ENCODE measurements at places on chromosomes 16 and 17. TPM values are rescaled to one million over a fixed set of nuclear protein-coding genes. Genes with fewer than 3 reads are reported as not detected.

- H3K27ac ChIP-seq, result peak overlapping the region; percentile 76
- H3K27me3 ChIP-seq, result no peaks in the 10 kb centered on the region
- H3K4me3 ChIP-seq, result peak overlapping the region; percentile 45
- peaks cover 56% of the 10 kb centered on the region for H3K36me3 ChIP-seq
Observed at GRCh38 chr17:66349521-66350254, 47.3 kb downstream of the PRKCA start.

- no peak for DNase-seq
- H3K27me3 ChIP-seq, result peaks cover 3% of the 10 kb centered on the region
- H3K27ac ChIP-seq, result no peak overlapping the region
- no peaks in the 10 kb centered on the region for H3K4me1 ChIP-seq
- H3K36me3 ChIP-seq, result no peaks in the 10 kb centered on the region
Observed at GRCh38 chr17:79953335-79953734, 82.3 kb downstream of the TBC1D16 start.

- peaks cover 4% of the 10 kb centered on the region for H3K36me3 ChIP-seq
- H3K27me3 ChIP-seq, result peaks cover 2% of the 10 kb centered on the region
- DNase-seq, result no peak
- H3K27ac ChIP-seq, result no peak overlapping the region
- peak overlapping the region; percentile 70 for H3K4me3 ChIP-seq
Observed at GRCh38 chr16:14286368-14287230, 215.5 kb downstream of the MRTFB start.

DNA sequence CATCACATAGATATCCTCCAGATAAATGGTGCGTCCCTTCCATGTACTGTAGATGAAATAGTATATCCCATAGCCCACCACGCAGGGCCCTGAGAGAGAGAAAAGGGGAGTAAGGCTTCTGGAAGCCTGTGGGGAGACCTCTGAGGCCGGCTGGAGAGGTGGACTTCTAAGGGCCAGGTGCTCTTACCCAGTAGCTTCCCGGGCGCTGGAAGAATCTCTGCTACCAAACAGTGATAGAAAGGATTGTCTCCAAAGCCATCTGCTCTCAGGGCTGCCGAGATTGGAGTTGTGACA lies 718 bp downstream of the SAT2 start:
- peaks cover 15% of the 10 kb centered on the region for H3K4me1 ChIP-seq
- H3K36me3 ChIP-seq, result peaks cover 6% of the 10 kb centered on the region
- H3K27ac ChIP-seq, result no peak overlapping the region
- H3K27me3 ChIP-seq, result no peaks in the 10 kb centered on the region
- peak overlapping the region; percentile 87 for H3K4me3 ChIP-seq

DNA sequence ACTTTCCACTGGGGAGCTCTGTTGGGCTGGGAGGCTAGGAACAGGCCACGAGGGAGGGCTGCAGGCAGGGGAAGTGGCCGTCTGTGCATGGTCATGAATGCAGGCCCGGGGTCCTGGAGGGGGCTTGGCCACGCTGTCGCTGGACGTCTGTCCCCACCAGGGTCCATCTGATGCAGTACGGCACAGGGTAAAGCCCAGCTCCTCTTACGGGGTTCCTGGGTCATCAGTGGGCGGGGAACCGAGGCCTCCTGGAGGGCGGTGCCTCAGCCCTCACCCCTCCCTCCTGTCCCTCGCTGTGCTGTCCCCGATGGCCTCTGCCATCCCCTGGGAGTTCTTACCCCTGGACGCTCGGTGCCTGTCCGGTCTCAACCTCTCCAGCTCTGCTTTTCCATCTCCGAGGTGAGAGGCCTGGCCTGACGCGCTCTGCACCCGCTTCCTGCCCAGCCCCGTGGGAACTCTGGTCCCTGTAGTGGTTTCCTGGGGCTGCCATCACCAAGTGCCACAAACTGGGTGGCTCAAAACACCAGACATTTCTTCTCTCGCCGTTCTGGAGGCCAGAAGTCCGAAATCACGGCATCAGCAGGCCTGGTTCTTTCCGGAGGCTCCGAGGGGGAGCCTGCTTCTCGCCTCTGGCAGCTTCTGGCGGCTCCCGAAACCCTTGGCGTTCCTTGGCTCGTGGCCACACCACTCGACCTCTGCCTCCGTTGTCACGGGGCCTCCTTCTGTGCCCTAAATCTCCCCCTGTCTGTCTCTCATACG lies 182.8 kb downstream of the SEC14L1 start:
- H3K4me3 ChIP-seq, result no peak overlapping the region
- H3K36me3 ChIP-seq, result no peaks in the 10 kb centered on the region
- H3K27me3 ChIP-seq, result no peaks in the 10 kb centered on the region
- peaks cover 42% of the 10 kb centered on the region for H3K4me1 ChIP-seq

DNA sequence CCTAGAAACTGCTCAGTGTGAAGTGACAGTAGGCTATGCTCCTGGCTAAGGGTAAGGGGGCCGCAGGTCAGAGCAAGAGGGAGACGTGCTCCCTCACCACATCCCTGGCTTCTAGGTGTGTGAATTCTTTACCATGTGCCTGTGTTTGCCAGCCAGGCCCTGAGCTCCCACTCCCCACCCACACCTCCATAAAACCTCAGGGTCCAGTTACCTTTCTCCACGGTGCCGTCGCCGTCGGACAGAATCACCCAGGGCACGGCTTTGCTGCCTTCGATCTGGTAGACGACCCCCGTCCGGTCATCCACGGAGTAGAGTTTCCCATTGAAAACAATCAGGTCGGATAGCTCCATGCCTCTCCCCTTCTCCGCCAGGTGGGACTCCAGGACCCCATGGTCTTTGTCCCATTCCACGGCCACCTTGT lies 12.8 kb downstream of the CANT1 start:
- H3K4me1 ChIP-seq, result no peaks in the 10 kb centered on the region
- peaks cover 65% of the 10 kb centered on the region for H3K36me3 ChIP-seq

DNA sequence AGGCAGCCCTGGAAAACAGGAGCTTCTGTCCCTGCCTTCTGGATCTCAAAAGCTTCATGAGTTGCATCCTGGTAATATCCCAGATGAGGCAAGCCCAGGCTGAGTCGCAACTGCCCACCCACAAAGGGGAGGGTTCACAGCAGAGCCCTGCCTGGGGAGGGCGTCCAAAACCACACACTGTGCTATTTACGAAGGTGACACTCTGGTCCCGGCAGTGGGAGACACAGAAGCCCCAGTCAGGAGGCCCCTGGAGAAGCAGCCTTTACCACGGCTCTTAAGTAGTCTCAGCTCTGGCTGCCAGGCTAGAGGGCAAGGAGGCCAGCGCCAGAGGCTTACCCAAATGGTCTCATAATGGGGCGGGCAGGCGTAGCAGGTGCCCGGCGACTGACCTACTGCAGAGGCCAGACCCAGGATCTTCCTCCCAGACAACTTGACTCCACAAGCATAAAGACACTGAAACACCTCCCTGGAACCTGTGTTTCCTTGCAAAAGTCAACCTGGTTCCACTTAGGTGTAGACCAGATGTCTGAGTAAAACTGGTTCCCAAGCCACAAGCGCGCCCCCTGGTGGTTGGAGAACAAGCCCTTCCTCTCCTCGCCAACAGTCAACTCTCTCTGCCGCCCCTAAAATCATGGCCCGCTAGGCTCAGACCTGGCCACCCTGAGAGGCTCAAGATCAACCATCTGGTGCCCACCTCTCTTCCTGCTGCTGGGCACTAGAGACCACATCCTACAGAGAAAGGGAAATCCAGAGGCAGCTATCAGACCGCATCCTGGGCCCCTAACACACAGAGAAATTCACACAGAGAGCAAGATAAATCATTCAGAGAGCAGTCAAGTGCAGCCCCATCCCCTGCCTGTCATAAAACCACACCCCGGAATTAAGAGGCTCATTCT lies 5.2 kb downstream of the AXIN2 start:
- DNase-seq, result peak; percentile 80
- H3K27me3 ChIP-seq, result peaks cover 16% of the 10 kb centered on the region
- H3K4me1 ChIP-seq, result peaks cover 28% of the 10 kb centered on the region
- no peak overlapping the region for H3K4me3 ChIP-seq

CACNG3 gene
- not detected for total RNA-seq

Measured in activated T-helper 2 cell treated with anti-CD3 and anti-CD28 coated beads, Interferon-gamma antibody, Interleukin-2, Interleukin-4, amounts not matched to agents 10 μg/mL and 5 μg/mL and 100 μg/mL, durations not matched to agents 14 hours and 24 hours and 36 hours (primary cell).